ENCODE measurements at places on chromosomes 3 and 15.

DNA sequence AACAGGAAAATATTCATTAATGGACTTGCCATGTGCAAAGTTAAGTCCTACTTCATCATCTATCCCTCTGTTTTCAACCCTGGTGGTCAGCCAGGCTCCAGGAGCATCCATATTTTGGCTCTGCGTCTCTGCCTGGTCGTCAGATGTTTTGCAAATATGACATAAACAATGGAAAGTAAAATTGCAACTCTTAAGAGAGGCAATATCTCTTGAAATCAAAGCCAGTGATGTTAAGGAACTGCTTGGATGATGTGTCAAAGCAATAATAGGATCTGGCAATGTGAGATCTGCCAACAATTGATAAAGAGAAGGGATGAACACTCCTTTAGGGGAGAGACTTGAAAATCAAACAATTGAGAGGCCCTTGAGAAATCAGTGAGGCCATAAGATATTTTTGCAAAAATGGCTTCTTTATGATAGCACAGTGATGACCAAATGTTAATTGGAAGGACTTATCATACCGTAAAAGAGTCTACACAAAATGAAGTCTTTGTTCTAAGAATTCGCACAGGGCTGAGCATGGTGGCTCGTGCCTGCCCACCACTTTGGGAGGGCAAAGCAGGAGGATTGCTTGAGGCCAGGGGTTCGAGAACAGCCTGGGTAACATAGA, 6.5 kb downstream of the ABHD6 start:
- no peak for DNase-seq

DNA sequence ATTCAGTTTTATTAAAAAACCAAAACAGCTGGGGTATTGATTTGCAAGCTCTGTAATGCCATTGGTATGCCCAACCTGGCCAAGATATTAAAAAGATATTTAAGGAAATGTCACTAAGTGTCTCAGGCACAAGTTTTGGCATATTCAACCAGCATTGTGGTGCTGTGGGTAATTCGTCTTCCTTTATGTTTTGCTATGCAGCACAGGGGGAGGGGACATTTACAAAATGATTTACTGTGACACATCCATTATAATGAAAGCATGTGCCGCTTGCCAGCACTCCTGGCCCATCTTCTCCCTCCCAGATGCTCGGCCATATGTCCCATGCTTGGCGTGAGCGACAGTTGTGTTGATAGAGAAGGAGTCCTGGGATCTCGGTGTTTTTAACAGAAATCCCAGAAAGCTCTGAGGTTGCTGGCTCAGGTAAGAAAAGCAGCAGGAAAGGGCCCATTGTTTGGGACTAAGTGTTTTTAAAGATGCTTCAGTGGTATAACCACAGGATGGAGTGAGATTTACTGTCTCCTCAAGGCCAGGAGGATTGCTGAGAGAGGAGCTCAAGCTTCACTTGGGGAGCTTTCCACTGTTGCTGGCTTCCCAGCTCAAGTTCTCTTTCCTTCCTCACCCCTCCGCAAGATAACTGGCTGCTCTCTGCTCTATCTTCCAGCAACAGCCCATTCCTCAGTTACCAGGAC, 158.2 kb upstream of the TSC22D2 start:
- no peak for DNase-seq

- DNase-seq: no peak
Measured at GRCh38 chr15:91021516-91022074, 799 bp downstream of the VPS33B start.

GRCh38 chr3:127482216-127483004, 108.1 kb downstream of the TPRA1 start:
- DNase-seq: peak; percentile 37

GRCh38 chr3:100149713-100150415, 35.6 kb upstream of the FILIP1L start:
- no peak for DNase-seq

DNA sequence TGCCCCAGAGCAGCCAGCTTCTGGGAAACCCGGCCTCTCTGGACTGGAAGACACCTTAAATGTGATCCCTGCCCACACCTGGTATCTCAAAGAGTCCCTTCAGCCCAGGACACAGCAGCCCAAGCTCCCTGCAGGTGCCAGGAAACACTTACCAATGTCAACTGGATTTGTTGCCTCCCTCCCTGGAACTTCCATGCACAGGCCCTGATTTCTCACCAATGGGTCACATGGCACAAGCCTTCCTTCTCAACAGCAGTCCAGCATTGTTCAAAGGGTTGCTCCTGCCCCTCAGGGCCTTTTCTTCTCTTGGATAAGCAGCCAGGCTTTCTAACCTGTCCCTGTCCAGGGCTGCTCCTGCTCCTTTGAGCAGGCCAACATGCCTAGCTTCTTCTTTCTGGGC, 31.6 kb downstream of the ANP32A start:
- DNase-seq: no peak

DNA sequence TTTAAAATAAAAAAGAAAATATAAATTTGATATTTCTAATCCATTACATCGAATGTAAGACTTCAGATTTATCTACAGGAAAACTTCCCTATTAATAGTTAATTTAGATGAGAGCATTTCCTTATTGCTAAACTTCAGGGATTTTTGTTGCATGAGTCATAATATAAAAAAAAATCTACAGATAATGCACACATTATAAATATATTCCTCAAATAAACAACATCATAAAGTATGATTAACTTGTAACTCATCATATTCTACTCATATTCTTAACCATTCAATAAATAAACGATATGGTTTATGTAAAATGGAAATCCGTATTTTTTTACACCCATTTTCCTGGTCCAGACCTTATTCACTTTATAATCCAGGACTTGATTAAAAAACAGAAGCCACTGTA, 477.0 kb downstream of the EPHA3 start:
- no peak for DNase-seq

GRCh38 chr3:116129187-116129946, 315.9 kb downstream of the LSAMP start:
- no peak for DNase-seq

GRCh38 chr3:116863822-116864589, 154.4 kb downstream of the TUSC7 start:
- no peak for DNase-seq

- no peak for DNase-seq
Measured at GRCh38 chr3:152205097-152205593, 63.6 kb upstream of the MBNL1 start.

DNA sequence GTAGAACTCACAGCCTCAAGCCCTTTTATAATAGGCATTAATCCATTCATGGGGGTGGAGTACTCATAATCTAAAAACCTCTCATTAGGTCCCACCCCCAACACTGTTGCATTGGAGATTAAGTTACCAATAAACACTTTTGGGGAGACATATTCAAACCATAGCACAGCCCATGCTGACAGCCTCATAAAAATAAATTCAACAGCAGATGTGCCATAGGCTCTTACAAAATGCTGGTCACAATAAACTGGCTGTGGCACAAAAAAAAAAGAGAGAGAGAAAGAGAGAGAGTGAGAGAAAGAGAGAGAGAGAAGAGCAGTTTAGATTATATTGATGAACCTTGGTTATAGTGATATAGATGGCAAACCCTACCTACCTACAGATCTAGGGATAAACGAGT, 1000.9 kb downstream of the TUSC7 start:
- no peak for DNase-seq

- no peak for DNase-seq
Measured at GRCh38 chr3:72798552-72799195, 49.6 kb downstream of the SHQ1 start.

DNA sequence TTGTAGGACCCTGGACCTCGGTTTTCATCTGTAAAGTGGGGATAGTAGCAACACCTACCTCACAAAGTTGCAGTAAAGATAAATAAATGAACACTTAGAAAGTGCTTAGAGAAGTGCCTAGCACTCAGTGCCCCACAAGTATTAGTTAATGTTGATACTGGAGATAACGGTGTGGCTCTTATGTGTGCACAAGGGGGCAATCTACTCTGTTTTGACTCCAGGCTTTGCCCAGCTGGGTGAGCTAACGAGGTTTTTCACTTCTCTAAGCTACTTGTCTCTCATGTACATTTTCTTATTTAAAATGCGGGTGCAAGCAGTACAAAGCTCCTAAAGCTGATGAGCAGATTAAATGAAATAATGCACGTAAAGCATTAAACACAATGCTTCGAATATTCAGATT, 193.5 kb upstream of the ICE2 start:
- no peak for DNase-seq

GRCh38 chr15:74010929-74011540, 16.5 kb downstream of the PML start:
- DNase-seq: no peak

- peak; percentile 22 for DNase-seq
Measured at GRCh38 chr3:38597502-38598060, 51.9 kb downstream of the SCN5A start.

- DNase-seq: peak; percentile 55
Measured at GRCh38 chr15:77907824-77908751, 169.4 kb downstream of the TBC1D2B start.

GRCh38 chr3:22236490-22237270, 485.7 kb upstream of the ZNF385D start:
- DNase-seq: no peak

DNA sequence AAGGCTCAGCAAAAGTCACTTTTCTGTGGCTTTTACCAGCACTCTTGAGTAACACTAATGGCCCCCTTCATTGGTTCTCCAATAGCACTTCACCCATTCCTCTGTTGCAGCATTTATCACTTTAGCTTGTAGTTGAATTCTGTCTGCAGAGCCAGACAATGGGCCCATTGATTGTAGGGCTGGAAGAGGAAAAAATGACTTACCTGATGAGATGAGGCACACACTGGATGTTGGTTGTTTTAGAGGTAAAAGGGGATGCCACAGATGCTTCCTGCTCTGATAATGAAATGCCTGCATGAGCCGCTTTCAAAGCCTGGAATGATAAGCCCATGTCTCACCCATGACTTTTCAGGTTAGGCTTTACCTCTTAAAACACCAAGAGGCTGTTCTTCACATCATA, 64.3 kb downstream of the PLAAT1 start:
- no peak for DNase-seq

- DNase-seq: no peak
Measured at GRCh38 chr15:22963641-22964040, 16.5 kb downstream of the CYFIP1 start.

GRCh38 chr3:61571516-61572336, 10.4 kb downstream of the PTPRG start:
- DNase-seq: no peak

- DNase-seq: no peak
Measured at GRCh38 chr3:172800156-172800555, 49.6 kb downstream of the ECT2 start.

DNA sequence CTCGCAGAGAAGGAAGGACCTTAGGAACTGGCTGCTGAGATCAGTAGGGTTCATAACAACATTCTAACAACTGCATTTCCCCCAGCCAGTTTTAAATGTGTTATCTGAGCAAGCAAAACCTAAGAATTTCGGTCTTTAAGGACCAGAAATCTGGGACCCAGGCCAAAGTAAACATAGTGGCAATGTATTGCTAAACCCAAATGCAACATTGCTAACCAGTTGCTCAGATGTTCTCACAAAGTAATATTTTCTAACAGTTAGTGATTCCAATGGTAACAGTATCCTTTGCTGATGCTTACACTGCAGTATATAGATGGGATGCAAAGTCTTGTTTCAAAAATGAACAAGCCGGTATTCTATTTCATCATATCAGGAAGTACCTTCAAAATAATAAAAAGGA, 254.3 kb downstream of the RYR3 start:
- DNase-seq: no peak

GRCh38 chr3:5022966-5023776, 43.9 kb downstream of the BHLHE40 start:
- no peak for DNase-seq

DNA sequence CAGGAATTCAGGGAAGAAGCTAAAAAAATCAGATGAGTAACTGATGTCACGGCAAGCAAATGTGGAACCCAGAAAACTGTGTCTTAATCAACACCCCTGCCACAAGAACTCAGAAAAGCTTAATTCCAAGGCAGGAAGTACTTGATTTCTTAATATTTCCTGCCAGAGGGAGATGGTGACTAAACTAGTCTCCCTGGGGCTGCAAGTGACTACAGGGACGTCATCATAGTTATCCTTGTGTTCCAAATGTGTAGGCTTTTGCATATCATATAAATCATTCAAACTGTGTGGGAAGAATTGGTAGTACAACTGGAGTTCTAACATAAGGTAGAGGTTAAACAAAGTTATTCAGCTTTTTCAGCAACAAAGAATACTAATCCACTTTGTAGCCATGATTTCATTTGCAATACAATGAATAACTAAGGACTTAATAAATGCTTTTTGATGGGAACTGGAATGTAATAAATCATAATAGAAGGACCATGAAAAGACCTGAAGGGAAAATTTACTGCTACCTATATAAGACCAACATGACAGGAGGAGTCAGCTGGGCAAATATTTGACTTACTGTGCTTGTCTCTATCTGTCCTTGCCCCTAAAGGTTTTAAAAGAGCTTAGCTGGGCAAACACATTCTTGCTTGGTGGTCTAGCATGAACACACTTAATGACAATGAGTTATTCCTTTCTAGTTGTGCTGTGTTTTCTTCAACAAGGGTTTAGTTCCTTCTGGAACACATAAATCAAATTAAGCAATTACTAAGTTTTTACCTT, 76.0 kb upstream of the NECTIN3 start:
- no peak for DNase-seq

DNA sequence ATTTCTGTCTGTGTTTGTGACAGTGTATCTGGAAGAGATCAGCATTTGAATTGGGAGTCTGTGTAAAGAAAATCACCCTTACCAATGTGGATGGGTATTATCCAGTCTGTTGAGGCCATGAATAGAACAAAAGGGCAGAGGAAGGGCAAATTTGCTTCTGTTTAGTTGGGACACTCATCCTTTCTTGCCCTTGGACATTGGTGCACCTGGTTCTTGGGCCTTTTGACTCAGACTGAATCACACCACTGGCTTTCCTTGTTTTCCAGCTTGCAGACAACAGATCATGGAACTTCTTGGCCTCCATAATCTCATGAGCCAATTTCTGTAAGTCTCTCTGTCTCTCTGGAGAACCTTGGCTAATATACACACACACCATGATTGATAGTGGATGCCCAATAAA, 164.4 kb upstream of the SGO1 start:
- DNase-seq: no peak

- DNase-seq: no peak
Measured at GRCh38 chr15:79674124-79674465, 222.7 kb downstream of the MTHFS start.

DNA sequence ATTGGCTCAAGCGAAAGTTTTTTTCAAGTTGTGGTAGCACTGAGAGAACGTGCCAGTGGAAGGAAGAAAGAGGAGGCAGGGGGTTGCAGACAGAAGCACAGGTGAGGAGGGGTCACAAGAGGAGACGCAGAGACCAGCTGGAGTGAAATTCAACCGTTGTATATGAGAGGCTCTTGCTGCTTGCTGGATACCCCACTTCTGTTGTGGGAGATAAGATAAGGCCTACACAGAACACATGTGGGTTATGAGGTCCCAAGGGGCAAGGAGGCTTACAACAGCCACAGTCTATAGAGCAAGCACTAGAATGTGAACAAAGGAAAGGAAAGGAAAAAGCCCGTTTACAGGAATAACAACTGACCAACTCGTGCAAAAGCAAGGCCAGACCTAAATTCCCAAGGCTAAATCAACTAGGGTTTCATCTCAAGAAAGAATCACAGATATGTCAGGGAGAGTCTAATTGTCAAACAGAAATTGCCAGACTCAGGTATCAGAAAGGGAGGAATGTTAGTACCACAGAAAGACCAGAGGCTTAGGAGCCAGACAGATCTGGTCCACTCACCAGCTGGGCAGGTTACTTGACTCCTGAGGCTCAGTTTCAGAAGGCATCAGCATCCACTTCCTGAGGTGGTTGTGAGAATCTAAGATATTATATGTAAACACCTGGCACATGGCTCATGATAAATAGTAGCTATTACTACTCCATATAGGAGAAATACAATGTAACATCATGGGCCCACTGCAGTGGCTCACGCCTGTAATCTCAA, 60.9 kb downstream of the MSL2 start:
- DNase-seq: no peak

- DNase-seq: no peak
Measured at GRCh38 chr15:84669726-84670125, 11.7 kb upstream of the NMB start.
